Activated CD4-positive, alpha-beta T cell treated with anti-CD3 and anti-CD28 coated beads, Interleukin-10, Interleukin-2, amounts not matched to agents 100 ng/mL and 50 ng/mL, durations not matched to agents 16 hours and 8 hours (primary cell): ENCODE measurements at places on chromosomes 3 and 15.

DNA sequence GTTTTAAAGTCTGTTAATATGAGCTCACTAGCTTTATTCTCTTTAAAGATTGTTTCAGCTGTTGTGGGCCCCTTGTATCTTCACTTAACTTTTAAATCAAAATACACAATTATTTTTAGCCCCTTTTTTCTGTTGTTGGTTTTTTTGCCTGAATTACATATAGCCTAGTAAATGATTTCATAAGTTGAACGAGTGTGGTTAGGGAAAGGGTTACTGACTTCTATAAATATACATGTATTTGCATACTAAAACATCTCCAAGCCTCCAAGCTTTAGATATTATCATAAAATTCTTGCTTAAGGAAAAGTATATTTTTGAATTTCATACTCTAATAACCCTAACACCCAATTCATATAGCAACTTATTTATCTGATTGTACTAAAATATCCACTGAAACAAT, 73.2 kb upstream of the ARL6 start:
- no peak for DNase-seq

DNA sequence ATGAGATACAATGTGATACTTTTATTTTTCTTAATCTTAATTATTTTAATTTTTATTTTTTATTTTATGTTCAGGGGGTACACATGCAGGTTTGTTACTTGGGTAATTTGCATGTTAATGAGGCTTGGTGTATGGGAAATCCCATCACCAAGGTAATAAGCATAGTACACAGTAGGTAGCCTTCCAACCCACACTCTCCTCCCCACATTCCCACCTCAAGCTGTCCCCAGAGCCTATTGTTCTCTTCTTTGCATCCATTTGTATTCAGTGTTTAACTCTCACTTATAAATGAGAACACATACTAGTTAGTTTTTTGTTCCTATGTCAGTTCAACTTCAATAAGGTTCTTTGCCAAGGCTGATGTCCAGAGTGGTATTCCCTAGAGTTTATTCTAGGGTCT, 1375.4 kb downstream of the NSUN3 start:
- no peak for DNase-seq

- no peak for DNase-seq
Measured at GRCh38 chr15:37137221-37137620, 36.9 kb upstream of the MEIS2 start.

- DNase-seq = no peak
Measured at GRCh38 chr3:132394320-132394719, 23.0 kb upstream of the DNAJC13 start.

GRCh38 chr15:31021067-31021665, 29.7 kb upstream of the MTMR10 start:
- no peak for DNase-seq

DNA sequence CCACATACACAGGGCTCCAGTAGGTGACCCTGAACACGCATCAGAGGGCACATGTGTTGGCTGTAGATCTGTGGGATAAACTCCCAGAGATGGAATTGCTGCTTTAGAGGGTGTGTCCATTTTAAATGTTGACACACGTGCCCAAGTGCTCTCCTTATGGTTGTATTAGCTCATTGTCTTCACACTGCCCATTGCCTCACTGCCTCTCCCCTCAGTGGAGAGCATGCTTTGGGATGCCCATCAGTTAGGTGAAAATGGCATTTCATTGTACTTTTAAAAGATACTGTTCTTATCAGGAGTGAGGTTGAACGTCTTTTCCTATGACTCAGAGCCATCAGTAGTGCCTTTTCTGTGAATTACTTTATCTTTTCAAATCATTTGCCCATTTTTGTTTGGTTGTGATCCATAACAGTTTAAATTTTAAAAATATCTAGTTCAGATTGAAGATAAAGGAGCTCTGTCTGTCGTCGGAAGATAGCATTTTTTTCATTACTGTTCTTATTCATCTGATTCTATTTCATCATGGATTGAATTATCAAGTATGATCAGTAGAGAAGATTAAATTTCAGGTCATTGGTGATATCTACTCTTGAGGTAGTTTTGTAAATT, 120.7 kb downstream of the CHDH start:
- peak; percentile 12 for DNase-seq

- no peak for DNase-seq
Measured at GRCh38 chr15:97893967-97894366, 66.5 kb upstream of the ARRDC4 start.

DNA sequence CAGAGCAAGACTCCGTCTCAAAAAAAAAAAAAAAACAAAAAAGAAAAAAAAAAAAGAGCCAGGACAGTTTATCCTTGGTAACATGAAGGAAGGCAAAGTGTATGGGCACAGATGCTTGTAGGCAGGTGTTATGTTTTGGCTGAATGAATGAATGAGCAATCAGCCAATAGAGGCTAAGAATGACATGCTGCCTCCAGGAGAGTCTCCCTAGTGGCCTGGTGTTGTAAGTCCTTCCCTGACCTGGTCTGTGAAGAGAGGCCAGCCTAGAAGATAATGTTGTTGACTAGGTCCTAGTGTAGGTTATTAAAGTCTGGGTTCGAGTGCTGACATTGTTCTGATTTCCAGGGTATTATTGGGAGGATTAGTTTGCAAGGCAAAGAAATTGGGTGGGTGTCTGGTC, 24.9 kb downstream of the GYG1 start:
- DNase-seq = no peak

- no peak for DNase-seq
Measured at GRCh38 chr3:23809840-23810342, 4.1 kb downstream of the UBE2E1 start.

DNA sequence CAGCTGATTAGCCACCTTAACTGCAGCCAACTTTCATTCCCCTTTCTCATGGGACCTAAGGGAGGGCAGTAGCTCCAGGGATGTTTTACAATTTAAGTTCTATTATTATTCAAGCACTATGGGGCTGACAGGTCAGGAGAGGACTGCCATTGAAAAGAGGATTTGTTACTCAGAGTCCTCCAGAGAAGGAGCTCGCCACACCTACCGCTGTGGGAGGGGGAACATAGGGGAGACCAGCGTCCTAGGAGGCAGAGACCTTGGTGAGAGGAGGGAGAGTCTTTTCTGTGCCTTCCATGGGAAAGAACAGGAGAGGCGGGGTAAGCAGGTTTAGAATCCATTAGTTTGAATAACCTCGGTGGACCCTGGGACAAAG, 14.4 kb downstream of the ATP10A start:
- DNase-seq = no peak

- DNase-seq = no peak
Measured at GRCh38 chr15:78306176-78306774, 6.9 kb upstream of the SKIC8 start.

DNA sequence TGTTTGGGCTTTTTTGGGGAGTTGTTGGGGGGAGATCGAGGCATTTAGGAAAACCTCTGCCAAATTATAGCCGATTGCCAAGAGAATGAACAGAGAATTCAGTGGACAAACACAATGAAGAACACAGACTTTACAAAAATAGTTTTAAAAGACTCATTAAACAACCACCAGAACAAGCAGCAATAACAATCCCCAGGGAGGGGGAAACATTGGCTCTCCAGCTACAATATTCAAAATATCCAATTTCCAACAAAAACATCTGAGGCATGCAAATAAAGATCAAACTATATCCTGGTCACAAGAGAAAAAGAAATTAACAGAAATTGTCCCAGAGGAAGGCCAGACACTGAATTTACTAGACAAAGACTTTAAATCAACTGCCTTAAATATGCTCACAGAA, 24.5 kb upstream of the ANKRD28 start:
- DNase-seq = no peak

DNA sequence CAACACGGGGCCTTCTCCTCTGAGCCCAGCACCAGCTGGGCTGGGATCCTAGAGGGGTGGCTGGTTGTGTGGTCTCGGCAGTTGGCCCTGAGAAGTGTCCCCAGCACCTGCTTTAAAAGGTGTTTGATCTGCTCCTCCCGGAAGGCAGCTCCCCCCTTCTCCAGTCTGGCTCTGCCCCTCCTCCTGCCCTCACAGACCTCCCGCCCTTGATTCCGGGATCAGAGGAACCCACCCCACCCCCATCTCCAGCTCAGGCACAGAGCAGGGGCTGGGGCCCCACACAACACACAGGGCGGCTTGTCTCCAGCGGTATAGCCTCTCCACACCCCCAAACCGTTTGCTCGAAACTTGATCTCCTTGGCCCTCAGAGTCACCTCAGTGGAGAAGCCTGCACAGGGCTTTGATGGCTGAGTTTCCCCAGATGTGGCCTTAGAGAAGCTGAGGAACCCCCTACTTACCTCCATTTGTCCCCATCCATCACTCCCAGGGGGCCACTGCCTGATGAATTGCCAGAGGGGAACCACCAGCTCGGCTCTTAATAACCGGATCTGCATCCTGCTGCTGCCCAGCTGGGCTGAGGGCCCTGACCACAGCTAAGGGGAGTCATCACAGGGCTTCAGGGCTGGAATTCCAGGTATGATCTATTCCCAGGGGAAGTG, 6.4 kb upstream of the STRA6 start:
- DNase-seq = no peak

- no peak for DNase-seq
Measured at GRCh38 chr3:123229145-123229544, 27.4 kb downstream of the SEC22A start.

GRCh38 chr3:197407053-197407452, 108.6 kb upstream of the DLG1 start:
- DNase-seq = no peak

DNA sequence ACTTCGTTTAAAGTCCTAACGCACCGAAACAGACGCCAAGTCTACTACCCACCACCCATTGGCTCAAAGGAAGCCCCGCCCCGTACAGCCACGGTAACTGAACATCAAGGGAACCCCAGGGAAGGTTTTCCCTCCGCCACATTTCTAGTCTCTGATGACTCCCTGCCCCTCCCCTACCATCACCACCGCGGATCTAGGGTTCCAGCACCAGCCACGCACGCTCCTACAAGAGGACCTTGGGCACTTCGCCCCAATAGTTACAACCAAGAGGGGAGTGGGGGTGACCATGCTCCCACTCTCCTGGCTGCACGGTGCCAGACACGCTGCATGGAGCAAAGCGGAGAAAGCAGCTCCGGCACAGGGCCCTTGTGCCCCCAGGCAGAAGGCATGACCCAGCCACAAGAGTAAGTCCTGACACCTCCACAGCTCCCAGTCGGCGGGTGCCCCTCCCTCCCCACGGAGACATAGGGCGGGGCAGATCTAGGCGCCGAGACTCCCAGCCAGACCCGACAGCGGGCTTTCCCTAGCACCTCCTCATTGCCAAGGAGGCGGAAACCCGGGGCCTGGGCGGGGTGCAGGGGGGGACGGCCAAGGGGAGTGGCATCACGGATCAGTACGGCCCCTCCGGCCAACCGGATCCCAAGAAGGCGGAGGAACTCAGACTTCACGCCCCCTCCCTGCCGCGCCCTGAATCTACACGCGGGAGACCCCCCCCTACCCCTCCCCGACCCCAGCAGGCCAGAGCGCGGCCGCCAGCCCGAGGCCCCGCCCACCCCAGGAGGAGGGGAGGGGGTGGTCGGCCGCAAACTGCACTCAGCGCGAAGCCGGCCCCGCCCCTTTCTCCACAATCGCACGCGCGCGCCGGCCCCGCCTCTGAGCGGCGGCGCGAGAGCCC, 936 bp downstream of the SIN3A start:
- DNase-seq = peak; percentile 99

GRCh38 chr3:86800116-86800515, 190.8 kb downstream of the VGLL3 start:
- DNase-seq = no peak

GRCh38 chr3:13214847-13215472, 141.7 kb upstream of the IQSEC1 start:
- DNase-seq = no peak
